ENCODE measurements at places on chromosomes 7 and 10.

GRCh38 chr7:30157204-30157603 is 22.4 kb downstream of the MTURN start:
- DNase-seq: no peak

GRCh38 chr7:155581107-155581830 is 34.9 kb upstream of the CNPY1 start:
- DNase-seq: no peak

- no peak for DNase-seq
Measured at GRCh38 chr10:71423250-71423649, 26.5 kb downstream of the CDH23 start.

DNA sequence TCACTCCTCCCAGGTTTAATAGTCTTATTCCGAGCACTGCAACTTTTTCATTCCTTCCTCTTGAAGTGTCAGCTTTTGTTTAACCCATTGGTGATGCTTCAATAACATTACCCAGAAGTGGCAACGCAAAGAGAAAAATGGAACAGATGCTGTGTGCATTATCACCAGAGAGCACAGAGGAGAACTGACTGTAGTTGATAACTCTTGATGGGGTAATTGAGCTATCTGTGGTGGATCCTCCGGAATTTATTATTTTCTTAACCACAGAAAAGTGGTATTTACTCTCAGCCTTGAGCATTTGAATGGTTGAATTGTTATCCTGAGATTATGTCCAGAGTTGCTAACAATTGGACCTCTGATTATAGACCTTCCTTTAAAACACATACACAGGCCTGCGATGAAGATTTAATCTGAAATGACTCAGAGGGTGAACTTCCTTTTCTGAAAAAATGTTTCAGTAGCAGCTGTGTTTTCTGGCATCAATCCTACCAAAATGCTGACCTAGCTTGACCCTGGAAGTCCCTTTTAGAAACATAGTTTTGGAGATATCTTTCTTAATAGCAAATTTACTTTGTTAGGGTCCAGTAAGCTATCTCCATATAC is 1584.4 kb upstream of the LRRTM3 start:
- no peak for DNase-seq

GRCh38 chr10:52573347-52573746 is 199.2 kb downstream of the MBL2 start:
- no peak for DNase-seq

- DNase-seq: no peak
Measured at GRCh38 chr7:70700941-70701425, 431.0 kb upstream of the GALNT17 start.

DNA sequence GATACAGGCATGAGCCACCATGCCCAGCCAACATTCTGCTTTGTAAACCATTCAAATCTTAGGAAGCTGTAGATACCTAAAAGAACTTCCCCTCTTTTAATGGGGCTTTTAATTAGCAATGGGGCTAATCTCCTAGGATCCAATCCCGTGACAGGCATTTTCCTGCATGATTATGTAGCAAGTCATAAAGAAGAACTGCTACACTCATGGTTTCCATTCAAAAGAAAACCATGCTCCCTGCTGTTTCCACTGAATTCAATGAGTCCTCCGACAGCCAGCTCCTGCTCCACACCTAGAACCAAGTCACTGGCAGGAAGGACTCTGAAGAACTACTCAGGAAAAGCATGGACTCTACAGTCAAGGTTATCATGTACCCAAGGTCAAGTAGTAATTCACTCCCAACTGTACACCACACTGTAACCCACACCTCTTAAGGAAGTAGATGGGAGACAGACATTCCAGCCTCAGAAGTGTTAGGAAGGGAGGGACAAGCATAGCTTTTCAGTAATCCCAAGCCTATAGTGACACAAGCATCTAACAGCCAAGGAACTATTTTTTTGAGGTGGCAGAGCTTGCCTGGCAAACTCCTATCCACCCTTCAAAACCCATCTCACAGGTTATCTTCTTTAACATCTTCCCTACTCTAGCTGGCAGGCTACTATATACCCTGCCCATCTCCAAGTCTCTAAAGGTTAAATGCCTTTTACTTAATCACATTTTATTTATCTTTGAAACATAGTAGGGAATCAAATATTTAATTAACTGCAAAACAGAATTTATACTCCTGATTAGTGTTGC is 47.5 kb downstream of the CTBP2 start:
- no peak for DNase-seq

- DNase-seq: no peak
Measured at GRCh38 chr7:22109761-22110160, 164.1 kb upstream of the CDCA7L start.

GRCh38 chr7:121753944-121754343 is 119.0 kb upstream of the PTPRZ1 start:
- no peak for DNase-seq

All from stimulated activated CD4-positive, alpha-beta T cell treated with anti-CD3 and anti-CD28 coated beads, Interleukin-1b, Interleukin-23, amount 100 ng/mL, for 24 hours (primary cell).